ENCODE measurements at places on chromosomes 5 and 9.

DNA sequence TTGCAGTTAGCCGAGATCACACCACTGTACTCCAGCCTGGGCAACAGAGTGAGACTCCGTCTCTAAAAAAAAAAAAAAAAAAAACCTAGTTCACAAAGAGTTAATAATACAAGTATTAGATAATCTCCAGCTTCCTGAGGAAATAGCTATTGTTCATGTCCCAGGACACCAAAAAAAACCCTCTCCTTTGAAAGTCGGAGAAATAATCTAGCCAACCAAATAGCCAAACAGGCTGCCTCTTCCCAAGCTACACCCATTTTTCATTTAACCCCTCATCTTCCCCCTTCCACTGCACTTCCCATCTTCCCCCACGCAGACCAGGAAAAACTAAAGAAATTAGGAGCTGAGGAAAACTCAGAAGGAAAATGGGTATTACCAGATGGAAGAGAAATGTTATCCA, 23.6 kb downstream of the CNOT8 start:
- no peak for DNase-seq

DNA sequence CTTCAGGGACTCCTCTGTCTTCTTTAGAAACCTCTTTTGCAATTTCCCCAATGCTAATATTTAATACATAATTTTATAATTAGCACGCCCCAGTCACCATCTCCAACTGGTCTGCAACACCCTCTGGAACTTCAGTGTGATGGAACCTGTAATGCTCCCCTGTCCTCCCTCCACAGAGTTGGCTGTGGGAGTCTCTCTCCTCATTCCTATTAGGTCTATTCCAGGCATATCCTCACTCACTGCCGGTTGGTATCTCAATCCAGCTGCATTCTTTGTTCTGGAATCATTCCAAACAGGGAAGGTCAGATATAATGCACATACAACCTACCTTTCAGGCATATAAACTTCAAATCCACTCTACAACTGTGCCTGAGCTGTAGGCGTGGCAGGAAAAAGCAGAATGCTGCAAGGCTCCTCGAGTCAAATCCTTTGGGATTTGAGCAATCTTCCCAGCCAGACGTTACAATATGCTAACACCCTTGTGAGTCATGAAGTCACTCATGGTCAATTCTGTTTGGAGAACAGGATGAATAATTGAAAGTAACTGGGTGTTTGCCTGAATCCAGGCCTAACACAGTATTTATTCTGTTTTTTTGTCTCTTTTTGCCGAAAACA, 293.8 kb downstream of the CWC27 start:
- DNase-seq, result no peak

DNA sequence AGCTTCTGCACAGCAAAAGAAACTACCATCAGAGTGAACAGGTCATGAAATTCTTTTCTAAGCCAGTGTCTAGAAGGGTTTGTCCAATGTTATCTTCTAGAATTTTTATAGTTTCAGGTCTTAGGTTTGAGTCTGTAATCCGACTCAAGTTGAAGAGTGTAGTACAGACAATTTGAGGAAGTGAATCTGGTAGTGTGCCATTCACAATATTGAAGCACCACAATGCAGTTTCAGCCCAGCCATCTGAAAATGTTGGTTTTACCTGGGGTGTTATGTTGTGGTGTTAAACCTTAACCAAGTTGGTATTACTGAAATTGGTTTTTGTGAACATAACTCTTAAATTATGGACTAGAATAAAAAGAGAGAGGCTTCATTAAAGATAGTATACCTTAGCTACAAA, 77.2 kb downstream of the ADAMTS16 start:
- no peak for DNase-seq

- no peak for DNase-seq
Observed at GRCh38 chr9:3977614-3978112, 322.2 kb downstream of the GLIS3 start.

- DNase-seq, result no peak
Observed at GRCh38 chr9:123033864-123034601, 566 bp downstream of the GPR21 start.

DNA sequence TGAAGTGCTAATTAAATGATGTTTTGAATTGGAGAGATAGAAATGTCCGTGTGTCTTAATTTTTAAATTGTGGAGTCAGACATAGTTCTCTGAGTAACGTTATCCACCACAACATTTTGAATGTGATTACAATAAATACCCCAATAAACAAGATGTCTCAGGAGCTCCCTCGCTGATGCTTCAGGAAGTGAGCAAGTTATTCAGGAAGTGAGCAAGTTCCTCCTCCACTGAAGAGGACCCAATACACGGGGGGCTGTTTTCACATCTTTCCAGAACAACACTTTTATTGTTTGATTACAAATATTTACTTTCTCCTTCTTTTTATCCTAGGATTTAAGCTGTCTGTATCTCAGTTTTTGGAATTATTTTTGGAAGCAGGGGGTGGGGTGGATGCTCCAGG, 363.8 kb downstream of the LRRC70 start:
- no peak for DNase-seq

DNA sequence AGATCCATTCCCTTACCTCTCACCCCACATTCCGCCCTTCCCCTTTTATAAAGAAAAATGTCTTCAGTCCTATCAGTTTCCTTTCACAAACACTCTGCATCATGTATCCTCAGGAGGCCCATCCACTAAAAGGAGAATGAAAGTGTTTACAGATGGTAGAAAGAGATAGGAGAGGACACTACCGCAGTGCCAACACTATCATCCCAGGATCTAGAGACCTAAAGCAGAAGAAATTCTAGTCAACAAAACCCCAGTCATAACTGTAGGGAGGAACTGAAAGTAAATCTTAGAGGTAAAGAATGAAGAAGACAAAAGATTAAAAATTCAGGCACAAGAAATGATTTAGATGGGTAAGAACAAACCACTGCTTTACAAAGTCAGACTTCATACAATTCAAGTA, 114.1 kb downstream of the MLLT3 start:
- DNase-seq, result no peak

GRCh38 chr5:179221196-179221876, 123.9 kb downstream of the ADAMTS2 start:
- DNase-seq, result no peak

GRCh38 chr5:149006426-149006825, 56.4 kb downstream of the SH3TC2 start:
- no peak for DNase-seq

DNA sequence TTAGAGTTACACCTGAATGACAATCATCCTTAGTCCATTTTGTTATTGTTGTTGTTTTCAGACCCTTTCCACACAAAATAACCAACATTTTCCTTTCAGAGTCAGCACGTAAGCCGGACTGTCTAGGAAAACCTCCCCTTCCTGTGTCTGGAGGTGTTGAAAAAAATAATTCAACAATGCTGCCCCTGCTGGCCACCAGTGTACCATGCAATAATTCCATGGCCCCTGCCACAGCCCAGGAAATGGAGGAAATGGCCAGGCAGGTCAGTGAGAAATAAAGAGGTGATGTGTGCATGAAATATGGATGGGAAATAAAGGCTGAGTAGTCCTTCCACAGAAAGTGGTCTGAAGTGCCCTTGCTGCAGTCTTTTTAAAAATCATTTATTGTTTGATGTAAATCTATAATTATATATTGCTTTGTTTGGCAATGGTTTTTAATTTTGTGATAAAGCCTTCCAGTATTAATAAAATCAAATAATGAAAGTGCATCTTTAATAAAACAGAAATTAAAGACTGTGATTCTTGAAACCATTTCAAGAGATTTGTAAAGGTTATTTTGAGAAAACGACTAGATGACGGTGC, 152.8 kb upstream of the PAPPA start:
- DNase-seq, result no peak

GRCh38 chr9:71506821-71507220, 261.5 kb downstream of the CEMIP2 start:
- no peak for DNase-seq

GRCh38 chr5:115487756-115488155, 56.8 kb downstream of the FEM1C start:
- DNase-seq, result no peak

- DNase-seq, result no peak
Observed at GRCh38 chr9:129405827-129406213, 215.1 kb downstream of the C9orf50 start.

- DNase-seq, result no peak
Observed at GRCh38 chr9:113999256-114000062, 78.6 kb downstream of the AMBP start.

DNA sequence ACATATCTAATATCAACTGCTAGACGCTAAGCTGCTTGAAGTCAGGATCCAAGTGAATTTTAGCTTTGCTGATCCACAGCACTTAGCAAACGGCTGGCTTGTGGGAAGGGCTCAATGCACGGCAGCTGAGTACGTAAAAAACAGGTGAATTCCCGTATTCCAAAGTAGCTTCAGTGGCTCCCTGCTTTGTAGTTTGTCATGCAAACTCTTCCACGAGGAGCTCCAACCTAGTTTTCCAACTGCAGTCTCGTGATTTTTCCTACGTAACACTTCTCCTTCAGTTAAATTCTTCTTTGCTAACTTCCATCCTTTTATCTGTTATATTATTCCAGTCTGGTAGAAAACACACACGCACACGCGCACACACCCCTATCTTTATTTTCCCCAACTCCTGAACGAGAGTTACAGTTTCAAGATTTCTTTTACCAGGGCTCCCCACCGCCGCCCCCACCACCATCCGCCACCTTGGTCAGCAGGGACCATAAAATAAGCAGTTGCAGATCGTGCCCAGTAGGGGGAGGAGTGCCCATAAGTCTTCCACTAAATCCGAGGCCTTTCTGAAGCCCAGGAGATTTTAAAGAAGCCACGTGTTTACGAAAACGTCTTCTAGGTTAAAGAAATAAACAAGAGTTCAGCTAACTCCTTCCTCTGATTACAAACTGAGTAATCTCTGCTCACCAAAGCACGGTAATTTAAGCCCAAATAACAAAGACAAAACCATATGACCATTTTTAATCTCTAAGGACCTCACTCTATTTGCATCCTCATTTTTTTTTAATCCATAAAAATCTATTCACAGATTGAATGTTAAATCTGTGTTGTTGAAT, 34.8 kb upstream of the TRIO start:
- no peak for DNase-seq

DNA sequence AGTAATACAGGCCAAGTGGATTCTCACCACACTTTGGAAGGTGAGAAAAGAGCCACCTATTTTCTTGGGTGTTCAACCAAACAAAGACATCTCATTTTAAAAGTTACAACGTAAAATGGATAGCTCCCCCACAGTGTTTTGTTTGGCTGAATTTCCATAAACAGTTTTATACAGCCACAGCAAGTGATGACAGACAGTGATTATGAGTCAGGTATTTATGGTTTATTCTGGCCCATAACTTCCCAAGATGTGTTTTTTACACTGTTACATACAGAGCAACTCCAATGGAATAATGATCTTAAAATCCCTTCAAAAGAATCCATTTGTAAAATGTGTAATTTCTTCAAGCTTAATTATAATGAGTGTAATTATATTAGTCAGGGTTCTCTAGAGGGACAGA, 421.3 kb downstream of the TLE1 start:
- no peak for DNase-seq

GRCh38 chr5:68027519-68027918, 188.0 kb upstream of the PIK3R1 start:
- DNase-seq, result no peak
